ENCODE measurements at places on chromosomes 5 and 9. TPM values are rescaled to one million over a fixed set of nuclear protein-coding genes. Genes with fewer than 3 reads are reported as not detected.

Gene SPARC
- 72.8 TPM for total RNA-seq

Gene HACD4
- total RNA-seq: 1.6 TPM

Gene DNAI1
- total RNA-seq: not detected

Gene SPAAR
- 17.3 TPM for total RNA-seq

Gene ANXA2R
- 18.2 TPM for total RNA-seq

Gene KIF27
- total RNA-seq: 9.7 TPM

Gene OMD
- total RNA-seq: not detected

Gene PAEP
- not detected for total RNA-seq

Gene DOCK2
- total RNA-seq: 15.5 TPM

Gene FGD3
- 48.7 TPM for total RNA-seq

Gene OR1Q1
- not detected for total RNA-seq

Gene FGF10
- 4.7 TPM for total RNA-seq

Gene C5orf34
- 1.9 TPM for total RNA-seq

Gene RNF180
- total RNA-seq: 3.2 TPM

Gene NTRK2
- 1.7 TPM for total RNA-seq

Gene KCNV2
- not detected for total RNA-seq

Gene NNT
- total RNA-seq: 59.7 TPM

Gene PKD2L2
- total RNA-seq: not detected

Gene AMBP
- not detected for total RNA-seq

Gene CCL27
- total RNA-seq: not detected

Gene CATSPER3
- total RNA-seq: 1.1 TPM

Gene PRRX2
- not detected for total RNA-seq

Gene GRXCR2
- not detected for total RNA-seq
